Cardiac muscle cell (in vitro differentiated cells and primary cell): ENCODE measurements at places on chromosomes 2 and 18. TPM values are rescaled to one million over a fixed set of nuclear protein-coding genes. Genes with fewer than 3 reads are reported as not detected.

Gene GAD1
- 0.39 TPM in 1 of 2 replicates, not detected in the other for polyA plus RNA-seq

Gene TUBB8B
- polyA plus RNA-seq, result not detected in 2 replicates

Gene SERPINB7
- 0.24 TPM in 1 of 2 replicates, not detected in the other for polyA plus RNA-seq

Gene COL4A4
- 0.07 and 0.16 TPM in 2 replicates for polyA plus RNA-seq

Gene VWA3B
- polyA plus RNA-seq, result 0.69 TPM in 1 of 2 replicates, not detected in the other

Gene TFPI
- 8.8 and 12.6 TPM in 2 replicates for polyA plus RNA-seq

Gene LOXHD1
- polyA plus RNA-seq, result 0.32 TPM in 1 of 2 replicates, not detected in the other

Gene RBKS
- polyA plus RNA-seq, result 6.9 and 9.3 TPM in 2 replicates

Gene CSRNP3
- 10.9 and 11.5 TPM in 2 replicates for polyA plus RNA-seq

Gene CTLA4
- polyA plus RNA-seq, result not detected in 2 replicates

Gene IL1RL2
- not detected in 2 replicates for polyA plus RNA-seq

Gene SFT2D3
- 0.13 and 5.9 TPM in 2 replicates for polyA plus RNA-seq

Gene ADRA2B
- polyA plus RNA-seq, result 28.5 and 50.8 TPM in 2 replicates

Gene DNAJC5G
- polyA plus RNA-seq, result 4.4 and 7.5 TPM in 2 replicates

Gene KCTD18
- polyA plus RNA-seq, result 12.5 and 12.6 TPM in 2 replicates

Gene SULT1C2
- polyA plus RNA-seq, result 1.1 and 1.6 TPM in 2 replicates

Gene LOXL3
- polyA plus RNA-seq, result 13.4 and 31.7 TPM in 2 replicates

Gene FSHR
- 0.82 and 2.2 TPM in 2 replicates for polyA plus RNA-seq

Gene TMEM178A
- 13.4 and 17.9 TPM in 2 replicates for polyA plus RNA-seq

Gene GPR45
- polyA plus RNA-seq, result not detected in 2 replicates

Gene TMEM169
- polyA plus RNA-seq, result 0.65 and 1.9 TPM in 2 replicates

Gene ALPI
- not detected in 2 replicates for polyA plus RNA-seq

Gene MFSD6
- polyA plus RNA-seq, result 0.62 and 0.64 TPM in 2 replicates

Gene CASP10
- 0.45 TPM in 1 of 2 replicates, not detected in the other for polyA plus RNA-seq

Gene RASGRP3
- polyA plus RNA-seq, result 21.3 and 46.3 TPM in 2 replicates

Gene SLC16A14
- 2.0 and 6.0 TPM in 2 replicates for polyA plus RNA-seq

Gene VRK2
- 18.1 and 27.2 TPM in 2 replicates for polyA plus RNA-seq

Gene FEV
- not detected in 2 replicates for polyA plus RNA-seq

Gene SLC1A4
- 34.2 and 37.1 TPM in 2 replicates for polyA plus RNA-seq

Gene CYBRD1
- 1.7 and 2.3 TPM in 2 replicates for polyA plus RNA-seq

Gene DOK6
- 13.2 and 25.2 TPM in 2 replicates for polyA plus RNA-seq

Gene CAPN10
- polyA plus RNA-seq, result 57.9 and 62.8 TPM in 2 replicates

Gene ASAP2
- polyA plus RNA-seq, result 8.5 and 13.7 TPM in 2 replicates

Gene ANKZF1
- polyA plus RNA-seq, result 135 and 175 TPM in 2 replicates

Gene IL36G
- polyA plus RNA-seq, result not detected in 2 replicates
